M059J (cell line): ENCODE measurements at places on chromosomes 5 and 9. TPM values are rescaled to one million over a fixed set of nuclear protein-coding genes. Genes with fewer than 3 reads are reported as not detected.

DNA sequence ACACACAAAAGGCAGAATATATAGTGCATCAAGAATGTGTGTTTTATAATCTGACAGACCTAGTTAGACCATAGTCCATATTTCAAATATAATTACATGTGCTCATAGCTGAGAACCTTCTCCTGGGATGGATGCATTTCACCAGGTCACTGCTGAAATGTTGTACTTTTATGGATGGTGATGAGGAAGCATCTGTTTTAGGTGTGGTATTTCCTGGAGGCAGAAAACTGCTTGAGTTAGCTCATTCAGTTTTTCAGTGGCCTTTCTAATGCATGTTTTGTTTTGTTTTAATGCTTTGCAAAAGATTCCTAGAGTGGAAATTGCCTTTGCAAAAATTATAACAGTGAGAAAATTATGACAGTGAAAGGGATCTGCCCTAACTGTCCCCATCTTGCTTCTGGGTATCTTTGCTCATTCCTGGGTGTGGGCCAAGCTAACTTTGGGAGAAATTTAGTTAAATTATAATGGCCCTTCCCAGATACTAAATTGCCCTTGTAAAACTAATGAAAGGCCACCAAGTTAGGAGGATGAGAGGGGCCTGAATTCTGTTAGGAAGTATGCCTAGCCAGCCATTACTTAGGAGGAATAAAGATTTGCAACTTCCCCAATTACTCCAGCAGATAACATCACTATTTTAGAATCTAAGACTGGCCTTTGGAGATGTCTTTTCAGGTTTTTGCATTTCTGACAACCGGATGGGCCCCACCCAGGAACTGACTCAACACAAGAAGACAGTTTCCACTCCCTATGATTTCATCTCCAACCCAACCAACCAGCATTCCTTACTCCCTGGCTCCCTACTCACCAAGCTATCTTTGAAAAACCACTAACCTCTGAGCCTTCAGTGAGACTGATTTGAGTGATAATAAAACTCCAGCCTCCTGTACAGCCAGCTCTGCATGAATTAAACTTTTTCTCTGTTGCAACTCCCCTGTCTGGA lies 7.0 kb upstream of the IL12B start:
- DNase-seq, result peak; percentile 86

GRCh38 chr5:124459984-124460383 lies 286.5 kb downstream of the ZNF608 start:
- DNase-seq, result no peak

SLU7 gene
- total RNA-seq, result 31.8 and 64.1 TPM in 2 replicates

PKD2L2 gene
- 0.17 TPM in 1 of 2 replicates, not detected in the other for total RNA-seq

PCDHB14 gene
- total RNA-seq, result 0.44 and 1.9 TPM in 2 replicates

DNA sequence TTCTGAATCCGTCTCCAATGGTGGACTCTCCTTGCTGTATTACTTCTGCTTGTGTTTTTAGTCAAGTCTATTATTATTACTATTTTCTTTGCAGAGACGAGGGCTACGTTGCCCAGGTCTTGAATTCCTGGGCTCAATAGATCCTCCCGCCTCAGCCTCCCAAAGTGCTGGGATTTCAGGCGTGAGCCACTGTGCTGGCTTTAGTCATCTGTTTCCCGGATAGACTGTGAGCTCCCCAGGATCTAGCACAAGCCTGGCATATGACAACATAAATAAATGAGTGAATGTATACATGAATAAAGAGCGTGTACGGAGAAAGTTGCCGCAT lies 439 bp upstream of the DDX46 start:
- no peak for DNase-seq

FBXL7 gene
- 9.7 and 12.5 TPM in 2 replicates for total RNA-seq

- DNase-seq, result peak; percentile 84
Measured at GRCh38 chr9:129685220-129685932, 19.9 kb downstream of the PRRX2 start.
